ENCODE measurements at places on chromosomes 5 and 9.

GRCh38 chr5:158935215-158935614, 164.5 kb downstream of the EBF1 start:
- DNase-seq, result no peak

GRCh38 chr5:55344392-55344992, 36.7 kb downstream of the MTREX start:
- DNase-seq, result peak; percentile 67

DNA sequence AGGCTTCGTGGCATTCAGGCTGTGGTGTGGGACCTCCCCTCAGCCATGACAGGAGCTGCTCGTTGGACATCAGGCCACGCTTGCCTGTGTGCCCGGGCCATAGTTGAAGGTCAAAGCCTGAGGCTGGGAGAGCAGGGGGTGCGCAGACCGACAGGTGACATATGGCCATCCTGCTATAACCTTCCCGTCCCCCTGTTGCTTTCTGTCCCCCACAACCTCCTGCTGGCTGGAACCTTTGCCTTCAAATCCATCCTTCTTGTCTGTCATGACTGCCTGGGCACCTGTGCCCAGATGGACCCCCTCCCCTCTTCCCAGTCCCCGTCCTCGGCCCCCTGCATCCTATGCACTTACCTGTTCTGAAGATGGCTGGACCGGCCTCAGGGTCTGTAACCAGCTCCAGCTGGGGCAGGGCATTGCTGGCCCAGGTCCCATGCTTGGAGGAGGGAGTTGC, 83.2 kb downstream of the WNK2 start:
- DNase-seq, result no peak

GRCh38 chr5:135592312-135593045, 13.7 kb upstream of the CXCL14 start:
- no peak for DNase-seq

- DNase-seq, result no peak
These were observed 17.6 kb downstream of the AP3S1 start for GRCh38 chr5:115859378-115859777.

DNA sequence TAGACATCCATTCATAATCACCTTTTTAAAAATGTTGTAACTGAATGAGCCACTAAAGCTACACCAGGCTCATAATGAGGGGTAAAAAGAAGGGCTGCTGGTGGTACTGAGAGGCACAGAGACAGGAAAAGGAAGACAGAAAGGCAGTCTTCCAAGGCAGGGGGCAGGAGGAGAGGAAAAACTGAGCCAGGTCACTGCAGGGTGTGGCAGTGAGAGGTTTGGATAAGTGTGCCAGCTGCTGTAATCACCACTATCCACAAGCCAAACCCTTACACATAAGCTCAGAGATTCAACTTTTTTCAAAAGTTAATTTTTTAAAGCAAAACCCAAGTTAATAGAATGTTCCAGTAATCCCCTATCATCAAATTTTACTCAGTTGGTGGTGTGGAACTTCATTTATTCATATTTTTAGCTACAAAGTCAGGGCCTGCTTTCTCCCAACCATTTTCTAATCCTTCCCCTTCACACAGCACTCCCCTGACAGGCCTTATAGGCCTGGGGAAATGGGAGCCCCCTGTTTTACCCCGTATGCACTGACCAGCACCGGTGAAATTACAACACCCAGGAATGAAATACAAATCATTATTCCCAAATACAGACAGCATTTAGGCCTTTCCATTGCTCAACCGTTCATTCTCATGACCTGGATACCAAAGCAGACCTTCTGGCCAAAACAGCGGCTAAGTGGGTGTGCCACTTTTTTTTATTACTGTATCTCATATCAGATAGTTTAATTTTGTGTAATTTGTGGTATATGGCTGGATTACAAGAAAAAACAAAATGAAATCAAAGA, 76.3 kb downstream of the EFNA5 start:
- DNase-seq, result peak; percentile 49

- DNase-seq, result peak; percentile 56
These were observed 72.8 kb upstream of the BOD1 start for GRCh38 chr5:173689171-173689736.

GRCh38 chr5:10746711-10747110, 14.3 kb downstream of the DAP start:
- no peak for DNase-seq

GRCh38 chr5:148730942-148731898, 76.9 kb upstream of the HTR4 start:
- DNase-seq, result peak; percentile 78

GRCh38 chr5:55232985-55233928, at the start of gene CCNO:
Gene CCNO (minus strand): TSS chr5:55233608. CDS start chr5:55233523, 85 bp downstream.
- peak; percentile 62 for DNase-seq

DNA sequence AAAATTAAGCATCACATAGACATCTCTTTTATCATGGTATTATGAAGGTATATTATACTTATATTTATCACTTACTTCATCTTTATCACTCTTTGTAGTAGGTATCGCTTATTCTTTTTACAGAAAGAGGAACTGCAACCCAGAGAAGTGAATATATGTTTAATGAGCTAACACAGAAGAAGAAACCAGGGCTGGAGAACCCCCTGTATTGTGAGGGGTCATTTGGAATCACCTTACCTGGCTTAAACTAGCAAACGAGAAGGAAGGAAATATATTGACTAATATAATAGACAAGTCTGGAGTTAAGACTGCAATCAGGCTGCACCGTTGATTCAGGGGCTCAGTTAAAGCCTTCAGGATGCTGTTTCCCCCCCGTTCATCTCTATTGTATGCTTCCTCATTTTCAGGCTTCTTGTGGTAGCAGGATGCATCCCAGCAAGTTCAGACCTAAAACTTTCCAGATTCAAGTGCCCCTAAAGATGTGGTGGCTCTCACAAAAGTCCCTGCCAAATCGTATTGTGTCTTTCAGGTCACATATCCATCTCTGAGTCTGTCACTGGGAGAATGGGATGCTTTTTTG, 146.4 kb downstream of the GCNT1 start:
- no peak for DNase-seq

- DNase-seq, result no peak
These were observed 1060.6 kb upstream of the ACO1 start for GRCh38 chr9:31323726-31324444.

DNA sequence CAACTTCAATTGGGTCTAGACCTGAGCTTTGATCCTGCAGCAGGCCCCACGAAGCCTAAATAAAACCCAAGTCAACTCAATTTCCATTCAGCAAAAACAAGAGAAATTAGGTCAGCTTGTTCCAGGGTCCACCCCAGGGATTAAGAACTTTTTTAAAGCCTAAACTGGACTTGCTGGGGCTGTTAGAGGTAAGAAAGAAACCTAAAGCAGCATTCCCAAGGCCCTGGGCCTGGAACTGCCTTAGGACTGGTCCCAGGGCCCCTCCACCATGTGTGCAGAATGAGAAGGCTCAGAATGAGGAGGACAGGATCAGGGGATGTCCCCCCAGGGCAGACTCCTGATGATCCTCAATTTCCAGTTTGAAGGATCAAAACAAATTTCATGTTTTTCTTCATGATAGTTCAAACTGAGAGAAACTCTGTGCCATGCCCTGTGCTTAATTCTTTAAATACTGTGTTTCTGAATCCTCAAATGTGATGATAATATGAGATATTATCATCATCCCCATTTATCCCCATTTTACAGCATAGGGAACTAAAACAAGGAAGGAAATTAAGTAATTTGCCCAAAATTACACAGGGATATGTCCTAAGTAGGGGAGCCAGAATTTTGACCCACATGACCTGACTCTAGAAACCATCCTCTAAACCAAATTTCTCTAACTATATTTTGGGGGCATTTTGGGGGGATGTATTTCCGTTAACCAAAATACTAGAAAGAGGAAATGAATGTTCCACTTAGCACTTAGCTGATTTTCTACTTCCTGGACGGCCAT, 64.5 kb downstream of the DENND1A start:
- no peak for DNase-seq

GRCh38 chr5:168706655-168707069, 127.5 kb upstream of the PANK3 start:
- peak; percentile 14 for DNase-seq

DNA sequence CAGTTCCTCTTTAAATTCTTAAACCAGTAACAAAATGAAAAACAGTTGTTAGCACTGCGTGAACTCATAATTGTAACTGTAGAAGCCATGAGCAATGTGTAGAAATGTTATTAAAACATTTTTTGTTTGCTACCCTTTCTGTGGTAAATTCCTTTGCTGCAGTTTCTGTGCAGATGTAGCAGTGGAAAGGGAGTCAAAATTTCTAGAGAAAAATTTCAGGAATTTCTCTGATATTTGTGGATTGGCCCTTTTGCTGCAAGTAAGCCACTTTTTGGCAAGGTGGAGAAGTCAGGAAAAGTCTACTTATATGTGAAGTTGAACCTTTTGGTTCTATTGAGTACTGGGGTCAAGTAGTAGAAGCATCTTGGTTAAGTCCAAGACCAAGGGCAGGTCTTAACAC, 10.1 kb downstream of the FBXL7 start:
- no peak for DNase-seq

- DNase-seq, result no peak
These were observed 83.4 kb downstream of the RAPGEF1 start for GRCh38 chr9:131656356-131657036.

GRCh38 chr9:21429191-21429590, 11.0 kb upstream of the IFNA1 start:
- DNase-seq, result no peak

DNA sequence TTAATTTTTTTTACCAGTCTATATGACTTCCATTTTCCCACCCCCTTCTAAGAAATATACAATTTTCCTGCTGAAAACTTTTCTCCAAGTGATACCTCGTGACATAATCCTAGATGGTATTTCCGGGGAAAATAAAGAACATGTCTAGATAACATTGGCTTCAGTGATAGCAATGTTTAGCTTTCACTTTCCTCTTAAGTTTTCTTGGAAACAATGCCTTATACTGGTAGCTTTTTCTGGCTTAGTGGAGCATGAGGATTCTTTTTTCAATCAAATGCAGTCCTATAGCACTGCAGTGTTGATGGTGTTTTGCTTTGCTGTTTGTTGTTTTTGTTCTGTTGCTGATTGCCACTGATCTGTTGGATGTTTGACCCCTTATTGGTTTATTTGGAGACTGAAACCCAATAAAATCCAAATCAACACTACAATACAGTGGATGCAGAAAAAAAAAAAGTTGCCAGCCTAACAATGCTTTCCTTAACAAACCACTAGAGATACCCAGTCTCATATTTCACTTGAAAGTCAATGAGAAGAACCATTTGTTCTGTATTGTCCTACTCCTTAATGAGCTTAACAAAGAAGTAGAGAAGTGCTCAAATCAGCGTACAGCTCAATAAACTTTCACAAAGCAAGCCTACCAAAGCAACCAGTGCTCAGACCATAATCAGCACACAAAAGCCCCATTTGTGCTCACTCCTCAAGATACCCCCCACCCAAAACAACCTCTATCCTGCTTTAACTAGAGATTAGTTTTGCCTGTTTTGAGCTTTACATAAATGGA, 74.2 kb upstream of the GRAMD2B start:
- peak; percentile 45 for DNase-seq

DNA sequence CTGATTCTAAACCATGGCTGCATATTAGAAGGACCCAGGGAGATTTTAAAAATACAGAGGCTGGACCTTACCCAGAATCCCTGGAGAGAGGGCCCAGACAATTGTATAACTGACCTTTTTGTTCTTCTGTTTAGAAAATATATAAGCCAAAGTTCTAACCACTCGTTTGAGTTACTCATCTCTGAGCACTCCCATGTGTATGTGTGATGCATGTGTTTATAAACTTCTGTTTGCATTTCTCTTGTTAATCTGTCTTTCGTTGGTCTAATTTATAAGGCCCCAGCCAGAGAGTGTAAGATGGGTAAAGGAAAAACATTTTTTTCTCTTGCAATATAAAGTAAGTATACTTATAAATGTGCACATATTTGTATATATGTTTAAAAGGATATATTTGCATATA, 443.9 kb downstream of the ZNF608 start:
- DNase-seq, result peak; percentile 87

DNA sequence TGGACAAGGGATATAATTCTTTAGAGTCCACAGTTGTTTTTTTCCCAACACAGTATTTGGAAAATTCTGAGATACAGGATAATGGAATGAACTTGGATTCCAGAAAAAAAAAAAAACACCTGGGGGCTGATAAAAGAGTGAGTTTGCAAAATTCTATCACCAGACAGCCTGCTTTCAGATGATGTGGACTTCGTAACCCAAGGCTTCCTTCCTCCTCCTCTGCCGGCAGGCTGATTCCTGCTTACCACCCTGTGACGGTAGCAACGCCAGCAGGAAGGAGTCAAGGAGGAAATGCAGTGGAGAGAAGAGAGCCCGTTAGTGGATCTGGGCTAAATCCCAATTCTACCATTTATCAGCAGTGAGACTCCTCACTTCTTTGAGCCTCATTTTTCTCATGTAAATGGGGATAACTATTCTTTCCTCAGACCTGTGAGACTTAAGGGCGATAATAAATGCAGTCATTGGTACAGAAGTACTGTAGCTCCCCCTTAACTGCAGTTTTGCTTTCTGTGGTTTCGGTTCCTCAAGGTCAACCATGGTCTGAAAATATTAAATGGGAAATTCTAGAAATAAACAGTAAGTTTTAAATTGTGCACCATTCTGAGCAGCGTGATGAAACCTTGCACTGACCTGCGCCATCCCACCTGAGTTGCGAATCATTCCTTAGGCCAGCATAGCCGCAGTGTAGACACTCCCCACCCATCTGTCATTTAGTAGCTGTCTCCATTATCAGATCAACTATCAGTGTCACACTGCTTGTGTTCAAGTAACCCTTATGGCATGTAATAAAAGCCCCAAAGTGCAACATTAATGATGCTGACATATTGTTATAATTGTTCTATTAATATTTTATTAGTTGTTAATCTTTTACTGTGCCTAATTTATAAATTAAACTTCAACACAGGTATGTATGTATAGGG, 71.4 kb downstream of the DCP2 start:
- no peak for DNase-seq

DNA sequence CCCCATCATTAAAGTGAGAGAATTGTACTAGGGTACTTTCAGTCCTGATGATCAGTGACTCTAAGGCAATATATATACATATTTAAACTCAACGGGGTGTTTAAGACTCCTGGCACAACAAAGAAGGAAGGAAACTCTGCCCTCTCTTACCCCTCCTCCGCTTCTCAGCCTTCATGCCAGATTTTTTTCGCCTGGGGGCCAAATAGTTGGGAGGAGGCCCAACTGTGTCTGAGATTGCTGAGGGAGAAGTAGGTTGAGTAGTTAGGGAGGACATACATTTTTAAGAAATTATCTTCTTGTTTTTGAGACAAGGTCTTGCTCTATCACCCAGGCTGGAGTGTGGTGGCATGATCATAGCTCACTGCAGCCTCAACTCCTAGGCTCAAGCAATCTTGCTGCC, 127.7 kb upstream of the SHB start:
- DNase-seq, result no peak

- DNase-seq, result no peak
These were observed 5.9 kb upstream of the GADD45G start for GRCh38 chr9:89598926-89599325.

GRCh38 chr5:45408067-45408466, 288.1 kb downstream of the HCN1 start:
- DNase-seq, result no peak

- no peak for DNase-seq
These were observed 5.4 kb upstream of the TENT4A start for GRCh38 chr5:6707852-6708251.

GRCh38 chr5:89950234-89950633, 459.3 kb downstream of the CETN3 start:
- no peak for DNase-seq

Measured in amniotic epithelial cell (primary cell).